Myocyte (in vitro differentiated cells): ENCODE measurements at places on chromosomes 7 and 10. TPM values are rescaled to one million over a fixed set of nuclear protein-coding genes. Genes with fewer than 3 reads are reported as not detected.

KCNIP2 gene
- total RNA-seq = 0.45 and 0.83 TPM in 2 replicates

SPDYE2 gene
- not detected in 2 replicates for total RNA-seq

CALD1 gene
- 202 and 228 TPM in 2 replicates for total RNA-seq

HMX3 gene
- 0.47 TPM in 1 of 2 replicates, not detected in the other for total RNA-seq

SLC29A3 gene
- 0.94 and 1.3 TPM in 2 replicates for total RNA-seq

LRGUK gene
- 0.21 and 0.24 TPM in 2 replicates for total RNA-seq

GRK5 gene
- 1.1 and 1.8 TPM in 2 replicates for total RNA-seq

FEZF1 gene
- not detected in 2 replicates for total RNA-seq

C10orf53 gene
- total RNA-seq = not detected in 2 replicates

ACTL6B gene
- total RNA-seq = not detected in 2 replicates

CPA4 gene
- total RNA-seq = 4.0 and 5.7 TPM in 2 replicates

TFPI2 gene
- 3.6 and 13.9 TPM in 2 replicates for total RNA-seq

COL28A1 gene
- total RNA-seq = 0.88 and 2.2 TPM in 2 replicates

EBF3 gene
- 21.9 and 32.2 TPM in 2 replicates for total RNA-seq

ATXN7L1 gene
- 4.3 and 5.1 TPM in 2 replicates for total RNA-seq

ZNF277 gene
- 31.4 and 42.9 TPM in 2 replicates for total RNA-seq

POP7 gene
- total RNA-seq = 36.2 and 46.9 TPM in 2 replicates

RHOBTB1 gene
- 29.6 and 33.7 TPM in 2 replicates for total RNA-seq

VWDE gene
- total RNA-seq = not detected in 2 replicates

PRRT4 gene
- 4.2 and 7.3 TPM in 2 replicates for total RNA-seq

C10orf62 gene
- total RNA-seq = 0.62 TPM in 1 of 2 replicates, not detected in the other

FFAR4 gene
- not detected in 2 replicates for total RNA-seq

SEMA3C gene
- 165 and 180 TPM in 2 replicates for total RNA-seq

CHST12 gene
- total RNA-seq = 6.8 and 8.6 TPM in 2 replicates

CPA2 gene
- total RNA-seq = not detected in 2 replicates

TFR2 gene
- total RNA-seq = not detected in 2 replicates

SLC18A3 gene
- total RNA-seq = not detected in 2 replicates

KLF14 gene
- total RNA-seq = not detected in 2 replicates

AZGP1 gene
- total RNA-seq = not detected in 2 replicates

CHCHD1 gene
- 35.6 and 45.3 TPM in 2 replicates for total RNA-seq

MYL10 gene
- total RNA-seq = 0.31 TPM in 1 of 2 replicates, not detected in the other

PAX4 gene
- not detected in 2 replicates for total RNA-seq

STEAP4 gene
- total RNA-seq = 0.05 and 0.11 TPM in 2 replicates

ZC3HAV1L gene
- total RNA-seq = 16.1 and 31.5 TPM in 2 replicates

TRPV6 gene
- not detected in 2 replicates for total RNA-seq

SEMA4G gene
- total RNA-seq = 0.72 and 2.5 TPM in 2 replicates

LGI1 gene
- not detected in 2 replicates for total RNA-seq

MTURN gene
- total RNA-seq = 40.5 and 41.9 TPM in 2 replicates

AGR2 gene
- total RNA-seq = not detected in 2 replicates

ZNF92 gene
- total RNA-seq = 11.1 and 14.2 TPM in 2 replicates

PRLHR gene
- total RNA-seq = not detected in 2 replicates

AGAP9 gene
- total RNA-seq = 2.0 and 3.5 TPM in 2 replicates

PNLIPRP2 gene
- not detected in 2 replicates for total RNA-seq

PPP1R17 gene
- total RNA-seq = not detected in 2 replicates

WDR86 gene
- total RNA-seq = 0.42 TPM in 1 of 2 replicates, not detected in the other

ANKRD2 gene
- total RNA-seq = 61.9 and 115 TPM in 2 replicates

RARRES2 gene
- 202 and 252 TPM in 2 replicates for total RNA-seq

DDX21 gene
- total RNA-seq = 77.0 and 89.6 TPM in 2 replicates

GUSB gene
- total RNA-seq = 19.9 and 20.8 TPM in 2 replicates

DGKI gene
- 2.3 and 7.9 TPM in 2 replicates for total RNA-seq

IDI2 gene
- total RNA-seq = not detected in 2 replicates

SLC16A9 gene
- total RNA-seq = 0.88 and 2.1 TPM in 2 replicates

ABHD11 gene
- total RNA-seq = 11.7 and 16.4 TPM in 2 replicates

AQP1 gene
- 2.1 and 3.9 TPM in 2 replicates for total RNA-seq
